ENCODE measurements at places on chromosomes 7 and 10. TPM values are rescaled to one million over a fixed set of nuclear protein-coding genes. Genes with fewer than 3 reads are reported as not detected.
A peak's percentile ranks its signal among the peaks of the same experiment; 100 is the strongest.

C7orf57 gene
- not detected for total RNA-seq

GRCh38 chr7:139403601-139404000, 43.9 kb downstream of the LUC7L2 start:
- H3K36me3 ChIP-seq: peaks cover 74% of the 10 kb centered on the region
- H3K27me3 ChIP-seq: no peaks in the 10 kb centered on the region
- H3K4me3 ChIP-seq: no peak overlapping the region
- H3K27ac ChIP-seq: no peak overlapping the region

DNA sequence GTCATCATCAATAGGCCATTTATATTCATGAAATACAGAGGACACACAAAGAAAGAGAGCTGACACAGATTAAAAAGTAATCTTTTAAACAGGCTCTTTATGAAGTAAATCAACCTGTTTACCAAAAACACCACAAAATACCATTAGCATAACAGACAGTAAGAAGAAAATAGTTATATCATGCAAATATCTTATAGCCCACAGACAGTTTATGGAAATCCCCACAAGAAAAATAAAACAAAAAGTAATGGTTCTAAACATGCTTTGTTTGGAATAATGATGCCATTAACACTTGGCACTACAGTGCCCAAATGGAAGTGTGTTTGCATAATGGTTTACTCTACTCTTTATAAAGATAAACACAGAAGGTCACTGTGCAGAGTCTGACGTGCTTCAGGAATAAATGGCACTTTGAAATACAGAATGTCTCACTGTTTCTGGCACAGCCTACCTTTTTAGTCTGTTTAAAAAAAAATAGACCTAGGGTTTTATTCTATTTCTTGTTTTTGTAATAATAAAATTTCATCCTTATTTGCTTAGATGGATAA, 30.1 kb downstream of the SEMA3D start:
- H3K27ac ChIP-seq: no peak overlapping the region
- no peaks in the 10 kb centered on the region for H3K4me1 ChIP-seq
- no peak overlapping the region for H3K4me3 ChIP-seq
- no peak for DNase-seq

- no peaks in the 10 kb centered on the region for H3K4me1 ChIP-seq
- no peak for DNase-seq
- no peaks in the 10 kb centered on the region for H3K27me3 ChIP-seq
- H3K27ac ChIP-seq: no peak overlapping the region
- no peaks in the 10 kb centered on the region for H3K36me3 ChIP-seq
- no peak overlapping the region for H3K4me3 ChIP-seq
These were observed 55.1 kb upstream of the CALN1 start for GRCh38 chr7:72467237-72467636.

GRCh38 chr7:158569858-158570323, 17.7 kb downstream of the PTPRN2 start:
- H3K4me1 ChIP-seq: no peaks in the 10 kb centered on the region
- H3K27ac ChIP-seq: no peak overlapping the region
- peaks cover 8% of the 10 kb centered on the region for H3K27me3 ChIP-seq
- H3K36me3 ChIP-seq: no peaks in the 10 kb centered on the region
- DNase-seq: no peak
- H3K4me3 ChIP-seq: no peak overlapping the region

PGAM2 gene
- 0.52 TPM for total RNA-seq

GRCh38 chr10:76729841-76730487, 907.6 kb downstream of the KCNMA1 start:
- DNase-seq: no peak
- no peak overlapping the region for H3K27ac ChIP-seq
- H3K4me1 ChIP-seq: no peaks in the 10 kb centered on the region
- H3K36me3 ChIP-seq: no peaks in the 10 kb centered on the region

DNA sequence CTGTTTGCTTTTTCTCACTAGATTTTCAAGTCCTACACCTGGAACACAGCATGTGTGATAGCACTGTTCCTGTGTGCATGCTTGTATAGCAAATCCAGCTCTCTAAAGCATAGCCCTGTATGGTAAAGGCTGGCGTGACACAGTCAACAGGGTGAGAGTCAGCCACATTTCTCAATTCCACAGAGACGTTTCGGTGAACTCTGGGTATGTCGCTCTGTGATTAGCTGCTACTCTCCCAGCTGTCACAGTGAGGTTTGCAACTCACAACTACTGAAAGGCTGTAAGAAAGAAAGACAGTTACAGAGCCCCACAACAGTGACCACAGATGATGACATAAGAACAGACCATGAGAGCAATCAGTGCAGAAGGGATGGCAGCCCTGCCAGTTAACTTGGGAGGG, 170.6 kb upstream of the IMMP2L start:
- no peak overlapping the region for H3K4me3 ChIP-seq
- H3K27ac ChIP-seq: no peak overlapping the region
- H3K27me3 ChIP-seq: no peaks in the 10 kb centered on the region
- H3K36me3 ChIP-seq: no peaks in the 10 kb centered on the region
- peaks cover 5% of the 10 kb centered on the region for H3K4me1 ChIP-seq

- no peaks in the 10 kb centered on the region for H3K27me3 ChIP-seq
- no peaks in the 10 kb centered on the region for H3K36me3 ChIP-seq
- no peak overlapping the region for H3K27ac ChIP-seq
- no peaks in the 10 kb centered on the region for H3K4me1 ChIP-seq
These were observed 98.9 kb upstream of the ARHGAP21 start for GRCh38 chr10:24822590-24822989.

DNA sequence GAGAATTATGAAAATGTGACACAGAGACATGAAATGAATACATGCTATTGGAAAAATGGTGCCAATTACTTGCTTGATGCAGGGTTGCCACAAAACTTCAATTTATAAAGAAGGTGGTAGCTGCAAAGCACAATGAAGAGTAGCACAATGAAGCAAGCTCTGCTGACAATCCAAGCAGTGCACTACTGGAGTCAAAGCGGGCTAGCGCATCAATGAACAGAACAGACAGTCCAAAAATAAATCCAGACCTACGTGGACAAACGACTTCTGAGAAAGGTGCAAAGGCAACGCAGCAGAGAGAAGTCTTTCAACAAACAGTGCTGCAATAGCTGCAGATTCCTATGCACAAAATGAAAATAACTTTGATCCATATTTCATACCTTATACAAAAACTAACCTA, 75.8 kb downstream of the LARP4B start:
- H3K4me1 ChIP-seq: peaks cover 5% of the 10 kb centered on the region
- no peak overlapping the region for H3K4me3 ChIP-seq
- no peak overlapping the region for H3K27ac ChIP-seq
- no peak for DNase-seq
- peaks cover 17% of the 10 kb centered on the region for H3K36me3 ChIP-seq

DNA sequence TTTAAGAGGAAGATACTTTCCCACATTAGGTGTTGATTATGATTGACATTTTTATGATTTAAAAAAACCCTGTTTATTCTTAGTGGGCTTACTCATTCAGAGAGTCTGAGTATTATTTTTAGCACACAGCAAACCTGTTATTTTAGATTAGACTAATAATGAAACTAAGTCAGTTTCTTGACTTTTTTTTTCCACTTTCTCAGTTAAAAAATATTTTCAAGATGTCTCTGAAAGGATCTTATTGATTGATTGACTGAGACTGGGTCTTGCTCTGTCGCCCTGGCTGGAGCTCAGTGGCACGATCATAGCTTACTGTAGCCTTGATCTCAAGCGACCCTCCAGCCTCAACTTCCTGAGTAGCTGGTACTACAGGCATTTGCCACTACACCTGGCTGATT, 20.4 kb upstream of the INPP5F start:
- H3K4me1 ChIP-seq: no peaks in the 10 kb centered on the region
- no peaks in the 10 kb centered on the region for H3K36me3 ChIP-seq
- no peak for DNase-seq
- H3K4me3 ChIP-seq: no peak overlapping the region
- no peaks in the 10 kb centered on the region for H3K27me3 ChIP-seq

MAGI2 gene
- 21.6 TPM for total RNA-seq

DNA sequence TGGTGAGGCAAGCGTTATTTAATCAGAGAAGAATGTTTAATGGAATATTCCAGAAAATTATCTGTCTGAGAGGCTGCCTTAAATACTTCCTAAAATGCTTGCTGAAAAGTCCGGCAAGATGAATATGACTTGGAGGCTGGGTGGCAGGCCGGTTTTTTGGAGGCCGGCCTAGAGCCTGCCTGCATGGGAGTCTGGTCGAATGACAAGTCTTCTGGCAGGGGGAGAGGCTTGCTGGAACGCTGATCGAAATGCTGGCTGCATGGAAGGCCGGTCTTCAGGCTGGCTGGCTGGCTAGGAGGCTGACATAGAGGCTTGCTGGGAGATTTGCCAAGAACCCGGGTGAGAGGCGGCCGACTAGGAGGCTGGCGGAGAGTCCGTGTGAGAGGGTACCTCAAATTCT, 135.7 kb downstream of the OR13A1 start:
- H3K4me3 ChIP-seq: no peak overlapping the region
- H3K27ac ChIP-seq: no peak overlapping the region
- no peaks in the 10 kb centered on the region for H3K4me1 ChIP-seq
- no peaks in the 10 kb centered on the region for H3K36me3 ChIP-seq

ABCC2 gene
- total RNA-seq: 0.52 TPM

DNA sequence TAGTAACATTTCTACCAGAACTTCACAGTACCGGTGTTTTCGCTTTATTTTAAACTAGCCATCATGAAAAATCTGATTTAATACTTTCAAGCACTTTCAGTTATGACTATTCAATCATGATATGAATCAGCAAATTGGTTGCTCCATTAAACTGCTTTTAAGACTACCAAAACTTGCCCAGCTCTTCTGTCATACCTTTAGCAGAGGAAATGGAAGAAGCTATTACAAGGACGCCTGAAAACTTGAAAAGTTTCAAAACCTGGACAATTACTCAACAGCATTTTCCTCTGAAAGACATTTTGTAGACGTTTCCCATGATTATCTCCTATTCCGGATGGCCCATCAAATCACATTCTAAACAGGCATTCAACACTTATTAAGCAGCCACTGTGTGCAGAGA, 2.0 kb downstream of the JAZF1 start:
- no peaks in the 10 kb centered on the region for H3K36me3 ChIP-seq
- H3K27me3 ChIP-seq: no peaks in the 10 kb centered on the region
- H3K4me1 ChIP-seq: peaks cover 73% of the 10 kb centered on the region
- DNase-seq: no peak
- peak overlapping the region; percentile 98 for H3K4me3 ChIP-seq

- no peaks in the 10 kb centered on the region for H3K36me3 ChIP-seq
- no peaks in the 10 kb centered on the region for H3K27me3 ChIP-seq
- H3K4me3 ChIP-seq: no peak overlapping the region
- H3K27ac ChIP-seq: no peak overlapping the region
- no peak for DNase-seq
These were observed 70.9 kb downstream of the SYPL1 start for GRCh38 chr7:106041140-106041717.

TMEM26 gene
- 0.29 TPM for total RNA-seq

- H3K27me3 ChIP-seq: no peaks in the 10 kb centered on the region
- H3K27ac ChIP-seq: no peak overlapping the region
- H3K4me1 ChIP-seq: no peaks in the 10 kb centered on the region
- H3K36me3 ChIP-seq: no peaks in the 10 kb centered on the region
- no peak overlapping the region for H3K4me3 ChIP-seq
- DNase-seq: peak; percentile 72
These were observed 256.1 kb downstream of the COBL start for GRCh38 chr7:51060536-51060935.

DNA sequence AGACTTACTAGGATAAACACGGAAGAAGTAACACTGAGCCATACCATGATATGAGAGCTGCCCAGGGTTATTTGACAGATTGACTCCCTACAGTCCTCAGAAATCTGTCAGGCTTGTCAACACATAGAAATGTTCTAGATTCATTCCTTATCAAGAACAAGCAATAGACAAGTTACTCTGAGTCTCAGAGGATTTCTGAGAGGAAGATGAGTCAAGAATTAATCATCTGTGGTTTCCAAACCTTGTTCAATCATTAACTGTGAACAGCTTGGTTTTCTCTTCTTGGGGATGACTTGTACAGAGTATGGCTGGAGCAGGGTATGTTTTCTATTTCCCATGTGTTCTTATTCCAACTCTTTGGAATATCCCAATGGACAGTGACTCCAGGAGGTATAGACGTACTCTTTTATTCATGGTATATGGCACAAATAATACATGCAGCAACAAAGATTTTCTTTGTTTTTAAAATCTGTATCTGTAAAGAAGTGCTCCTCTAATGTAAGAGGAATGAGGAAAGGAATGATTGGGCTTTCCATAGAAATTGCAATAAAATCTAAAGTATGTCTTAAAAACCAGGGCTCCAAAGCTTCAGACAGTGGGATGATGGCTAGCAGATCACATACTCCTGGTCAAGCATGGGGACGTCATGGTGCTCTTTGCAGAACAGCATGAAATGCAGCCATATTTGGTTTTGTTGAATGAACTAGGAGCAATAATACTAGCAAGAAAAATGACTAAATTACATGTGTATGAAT, 11.9 kb upstream of the SFR1 start:
- H3K4me3 ChIP-seq: no peak overlapping the region
- no peaks in the 10 kb centered on the region for H3K4me1 ChIP-seq
- no peaks in the 10 kb centered on the region for H3K27me3 ChIP-seq
- no peaks in the 10 kb centered on the region for H3K36me3 ChIP-seq

- H3K4me3 ChIP-seq: no peak overlapping the region
- no peak overlapping the region for H3K27ac ChIP-seq
- no peaks in the 10 kb centered on the region for H3K36me3 ChIP-seq
- DNase-seq: no peak
- H3K4me1 ChIP-seq: no peaks in the 10 kb centered on the region
These were observed 138.4 kb downstream of the PAXIP1 start for GRCh38 chr7:154864523-154864891.
